ENCODE measurements at places on chromosomes 13 and 19.

DNA sequence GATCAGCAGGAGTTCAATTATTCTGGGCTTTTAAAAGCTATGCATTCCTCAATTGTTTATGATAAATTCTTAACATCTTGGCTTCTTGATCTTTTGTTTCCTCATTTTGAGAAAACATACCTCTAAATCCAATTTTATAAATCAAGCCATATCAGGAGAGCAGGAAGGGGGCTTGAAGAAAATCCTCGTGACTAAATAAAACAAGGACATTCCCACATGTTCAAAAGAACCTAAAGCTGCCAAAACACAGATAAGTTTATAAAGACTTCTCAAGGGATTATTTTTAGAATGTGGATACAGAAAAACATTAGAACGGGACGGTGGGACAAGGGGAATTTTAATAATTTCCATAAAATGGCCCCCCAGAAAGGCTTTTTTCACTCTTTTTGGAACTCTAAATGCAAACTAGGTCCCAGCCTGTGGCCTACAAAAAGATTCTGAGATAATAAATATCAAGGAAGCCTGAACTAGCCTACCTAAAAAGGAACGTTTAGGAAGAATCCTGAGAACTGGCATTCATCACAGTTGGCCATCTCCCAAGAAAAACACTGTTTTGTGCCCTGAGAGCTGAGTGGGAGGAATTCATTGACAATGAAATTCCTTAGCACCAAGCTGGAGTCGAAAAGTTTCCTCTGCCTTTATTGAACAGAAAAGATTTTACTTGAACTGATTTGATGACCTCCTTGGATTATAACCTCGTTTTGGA is 30.1 kb downstream of the ZAR1L start:
- DNase-seq, result no peak

DNA sequence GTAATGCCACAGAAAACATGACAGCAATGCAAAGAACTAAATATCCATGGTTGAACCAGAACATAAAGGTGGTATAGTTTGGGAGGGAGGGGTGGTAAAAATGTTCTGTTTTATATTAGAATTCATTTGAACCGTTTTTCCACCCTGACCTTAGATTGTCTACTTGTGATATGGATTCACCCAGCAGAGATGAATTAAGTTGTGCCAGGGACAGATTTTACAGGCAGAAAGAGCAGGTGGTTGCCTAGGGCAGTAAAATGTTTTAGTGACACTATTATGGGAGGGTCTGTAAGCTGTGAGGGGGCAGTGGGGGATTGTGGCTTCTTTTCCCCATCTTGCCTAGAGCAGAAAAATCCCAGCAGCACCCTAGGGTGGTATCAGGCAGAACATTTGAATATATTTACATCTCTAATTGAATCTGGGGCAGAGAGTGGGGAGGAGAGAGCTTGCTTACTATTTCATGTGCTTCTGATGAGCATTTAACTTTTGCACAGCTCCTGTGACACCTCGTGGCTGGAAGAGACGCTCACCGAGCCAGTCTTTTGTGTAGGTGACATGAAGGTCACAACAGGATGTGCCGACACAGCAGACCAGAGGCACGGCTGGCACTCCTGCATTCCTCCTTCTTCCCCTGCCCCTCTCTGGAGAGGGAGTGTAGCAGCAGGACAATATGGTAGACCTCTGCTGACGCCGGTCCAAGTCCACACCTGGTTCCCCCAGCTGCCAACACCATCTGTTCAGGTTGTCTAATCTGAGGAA is 452.3 kb downstream of the IRS2 start:
- DNase-seq, result no peak

DNA sequence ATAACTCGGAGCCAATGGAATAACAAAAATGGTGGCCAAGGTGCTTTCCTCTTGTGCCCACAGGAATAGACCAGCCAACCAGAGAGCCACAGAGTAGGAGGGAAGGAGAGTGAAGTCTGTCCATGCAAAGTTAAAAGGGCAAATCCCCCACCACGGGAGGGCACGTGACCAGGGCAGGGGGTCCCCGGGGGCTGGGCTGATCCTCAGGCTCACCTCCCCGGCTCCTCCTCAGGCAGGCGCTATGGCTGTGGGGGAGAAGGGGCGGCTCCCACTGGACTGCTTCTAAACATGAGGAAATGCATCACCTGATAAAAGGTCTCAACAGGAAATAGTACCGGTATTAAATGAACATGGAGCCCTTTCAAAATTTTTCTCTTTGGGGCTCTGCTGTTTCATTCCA is 73.2 kb upstream of the SLC15A1 start:
- no peak for DNase-seq

DNA sequence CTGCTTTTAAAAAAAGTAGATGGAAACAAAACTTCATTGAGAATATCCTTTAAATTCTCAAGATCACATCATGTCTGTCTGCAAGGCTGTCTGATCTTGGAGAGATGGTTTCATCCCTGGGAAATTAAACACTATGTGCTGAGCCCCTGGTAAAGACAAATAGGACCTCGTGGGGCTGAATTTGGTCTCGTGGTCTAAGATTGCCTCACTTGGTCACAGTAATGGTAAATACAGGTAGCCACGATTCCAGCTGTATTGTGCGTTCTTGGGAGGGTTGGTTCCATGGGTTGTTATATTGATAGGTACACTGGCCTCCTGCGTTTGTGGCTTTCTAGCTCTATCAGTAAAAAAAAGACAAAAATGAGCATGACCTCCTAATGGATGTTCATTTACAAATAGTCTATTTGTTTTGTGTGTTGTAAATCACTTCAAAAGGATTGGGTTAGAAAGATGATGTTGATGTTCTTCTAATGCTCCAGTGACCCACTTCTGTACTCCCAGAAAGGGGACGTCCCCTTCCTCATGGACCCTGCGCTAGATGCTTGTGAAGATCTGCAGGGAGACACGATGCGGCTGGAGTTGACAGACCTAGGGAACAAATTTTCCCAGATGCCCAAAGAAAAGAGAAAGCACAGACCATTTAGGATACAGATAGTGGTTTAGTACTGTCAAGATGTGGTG is 1.8 kb downstream of the CEBPG start:
- no peak for DNase-seq

- no peak for DNase-seq
Measured at GRCh38 chr19:14412996-14413692, 6.0 kb downstream of the DDX39A start.

- DNase-seq, result no peak
Measured at GRCh38 chr19:6587093-6587820, 3.7 kb downstream of the CD70 start.

DNA sequence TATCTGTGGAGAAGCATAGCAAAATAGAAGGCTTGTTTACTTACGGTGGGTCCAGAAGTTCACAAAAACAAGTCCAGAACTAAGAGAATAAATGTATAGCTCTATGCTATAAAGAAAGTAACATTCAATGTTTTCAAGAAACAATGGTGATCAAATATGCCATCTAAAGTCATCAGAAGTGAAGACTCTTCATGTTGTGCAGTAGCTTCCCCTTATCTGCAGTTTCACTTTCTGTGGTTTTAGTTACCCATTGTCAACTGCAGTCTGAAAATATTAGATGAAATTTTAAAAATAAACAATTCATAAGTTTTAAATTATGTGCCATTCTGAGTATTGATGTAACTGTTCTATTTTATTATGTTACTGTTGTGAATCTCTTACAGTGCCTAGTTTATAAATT is 72.5 kb downstream of the EDNRB start:
- no peak for DNase-seq

DNA sequence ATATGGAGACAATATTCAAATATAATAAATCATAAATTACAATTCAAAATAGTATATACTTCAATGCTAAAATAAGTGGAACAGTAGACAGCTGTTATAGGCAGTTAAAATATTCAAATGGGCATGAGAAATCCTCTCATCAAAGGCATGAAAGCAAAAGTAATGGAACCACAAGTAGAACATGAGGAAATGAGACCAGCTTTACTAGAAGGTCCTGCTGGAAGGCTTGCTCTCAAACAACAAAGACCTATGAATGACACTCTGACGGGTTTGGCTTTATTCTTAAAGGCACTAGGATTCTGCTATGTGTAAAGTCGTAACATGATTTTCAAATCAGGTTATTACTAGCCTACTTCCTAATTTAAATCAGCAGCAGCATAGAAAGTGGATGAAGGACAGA is 148.1 kb downstream of the VWA8 start:
- no peak for DNase-seq

GRCh38 chr19:14412324-14412995 is 6.7 kb downstream of the DDX39A start:
- peak; percentile 55 for DNase-seq
